Activated effector memory CD4-positive, alpha-beta T cell treated with Interleukin-2 at 50 U/mL for 16 hours (primary cell): ENCODE measurements at places on chromosomes 4 and X.

GRCh38 chr4:24846716-24847115 lies 51.3 kb downstream of the SOD3 start:
- DNase-seq = no peak

- DNase-seq = no peak
These were observed 3.6 kb downstream of the ATP2B3 start for GRCh38 chrX:153521034-153521433.

GRCh38 chrX:4547213-4547836 lies 833.9 kb upstream of the PRKX start:
- no peak for DNase-seq

DNA sequence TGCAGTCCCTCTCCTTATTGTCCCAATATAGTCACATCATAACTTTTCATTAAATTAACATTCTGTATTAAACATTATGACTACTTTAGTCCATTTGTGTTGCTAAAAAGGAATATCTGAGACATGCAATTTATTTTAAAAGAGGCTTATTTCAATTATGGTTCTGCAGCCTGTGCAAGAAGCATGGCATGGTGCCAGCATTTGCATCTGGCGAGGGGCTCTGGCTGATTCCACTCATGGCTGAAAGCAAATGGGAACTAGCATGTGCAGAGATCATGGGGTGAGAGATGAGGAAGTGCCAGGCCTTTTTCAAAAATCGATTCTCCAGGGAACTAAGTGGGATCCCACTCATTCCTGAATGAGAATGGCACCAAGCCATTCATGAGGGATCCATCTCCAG lies 476.3 kb upstream of the RPS6KA3 start:
- DNase-seq = no peak

DNA sequence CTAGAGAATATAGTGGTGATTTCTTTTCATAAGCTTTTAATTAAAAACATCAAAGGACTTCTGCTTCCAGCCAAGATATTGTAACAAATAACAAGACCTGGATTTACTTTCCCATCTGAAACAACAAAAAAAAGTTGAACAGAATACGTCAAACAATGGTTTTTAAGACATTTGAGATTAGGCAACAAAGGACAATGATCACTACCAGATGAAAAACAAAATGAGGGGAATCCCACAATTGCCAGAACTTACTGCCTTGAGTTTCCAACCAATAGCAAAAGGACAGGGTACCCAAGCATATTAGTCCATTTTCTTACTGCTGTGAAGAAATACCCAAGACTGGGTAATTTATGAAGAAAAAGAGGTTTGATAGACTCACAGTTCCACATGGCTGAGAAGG lies 341.4 kb upstream of the INTU start:
- DNase-seq = no peak
